ENCODE measurements at places on chromosomes 5 and 9.

DNA sequence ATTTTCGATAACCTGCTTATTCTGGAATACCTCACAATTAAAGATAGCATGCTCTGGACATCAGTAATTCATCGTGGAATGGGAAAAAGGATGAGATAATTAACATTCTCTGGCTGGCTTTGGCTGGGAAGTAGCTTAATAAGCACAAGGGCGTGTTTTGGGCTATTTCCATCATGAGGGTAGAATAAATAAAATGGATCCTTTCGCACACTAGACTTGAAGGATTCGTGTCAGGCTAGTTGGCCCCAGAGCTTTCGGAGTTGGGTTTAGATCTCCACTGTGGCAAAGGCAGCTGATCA is 151.2 kb upstream of the ADRA1B start:
- DNase-seq, result no peak

- DNase-seq, result no peak
Observed at GRCh38 chr5:32600054-32600622, 14.8 kb downstream of the SUB1 start.

- no peak for DNase-seq
Observed at GRCh38 chr5:69265931-69266330, 31.2 kb downstream of the CDK7 start.

- DNase-seq, result no peak
Observed at GRCh38 chr5:31131381-31131891, 62.0 kb upstream of the CDH6 start.

GRCh38 chr9:107644733-107645463 is 155.3 kb upstream of the KLF4 start:
- DNase-seq, result no peak

- DNase-seq, result no peak
Observed at GRCh38 chr5:38593959-38594358, 37.5 kb upstream of the LIFR start.

DNA sequence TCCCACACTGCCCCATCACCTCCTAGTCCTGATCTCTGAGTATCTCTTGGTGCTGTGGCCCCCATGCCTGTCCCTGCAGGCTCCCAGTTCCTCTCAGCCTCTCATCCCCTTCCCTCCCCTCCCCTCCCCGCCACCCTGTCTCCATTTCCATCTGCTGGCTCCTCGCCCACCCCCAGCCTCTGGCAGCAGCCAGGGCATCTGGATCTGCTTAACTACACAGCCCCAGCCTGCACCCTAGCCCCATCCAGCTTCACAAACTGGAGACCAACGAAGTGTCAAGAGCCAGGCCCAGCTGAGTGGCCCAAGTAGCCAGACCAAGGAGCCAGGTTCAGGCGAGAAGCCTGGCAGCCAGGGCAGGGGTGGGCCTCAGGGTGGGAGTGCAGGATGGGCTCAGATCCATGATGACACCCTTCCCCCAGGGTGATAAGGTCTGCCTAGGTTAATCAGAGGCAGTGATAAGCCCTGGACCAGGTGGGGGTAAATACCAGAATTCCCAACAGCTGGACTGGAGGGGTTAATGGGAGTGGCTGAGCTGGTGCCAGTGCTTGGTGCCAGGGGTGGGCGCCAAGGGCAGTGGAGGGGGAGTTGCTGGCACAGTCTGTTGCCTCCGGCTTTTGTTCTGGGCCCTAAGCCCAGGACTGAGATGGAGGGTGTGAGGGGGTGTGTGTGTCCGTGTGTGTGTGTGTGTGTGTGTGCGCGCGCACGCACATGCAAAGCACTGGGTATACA is 2.5 kb downstream of the IL11RA start:
- DNase-seq, result no peak

- no peak for DNase-seq
Observed at GRCh38 chr9:98118640-98119601, at the start of gene TRIM14. Gene TRIM14 (minus strand): TSS chr9:98119222. CDS start chr9:98119188, 34 bp downstream.

- no peak for DNase-seq
Observed at GRCh38 chr9:114303571-114303970, 19.3 kb upstream of the ORM1 start.

DNA sequence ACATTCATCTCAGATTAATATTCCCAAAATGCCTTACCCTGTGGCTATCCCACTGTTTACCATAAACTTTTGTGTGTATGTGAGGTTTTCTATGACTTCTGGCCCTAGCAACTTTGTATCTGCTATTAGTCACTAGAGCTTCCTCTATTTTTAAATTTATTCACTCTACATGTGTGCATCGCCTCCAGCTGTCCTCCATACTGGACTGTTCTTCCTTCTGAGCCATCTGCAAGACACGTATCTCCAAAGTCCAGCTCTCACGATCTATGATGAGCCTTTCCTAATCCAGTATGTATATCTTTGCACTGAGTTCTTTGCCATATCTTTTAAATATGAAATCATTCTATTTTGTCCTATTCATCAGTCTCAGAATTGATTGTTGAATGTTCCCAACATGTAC is 1.7 kb upstream of the GNG10 start:
- no peak for DNase-seq
